ENCODE measurements at places on chromosomes 6 and 20.

DNA sequence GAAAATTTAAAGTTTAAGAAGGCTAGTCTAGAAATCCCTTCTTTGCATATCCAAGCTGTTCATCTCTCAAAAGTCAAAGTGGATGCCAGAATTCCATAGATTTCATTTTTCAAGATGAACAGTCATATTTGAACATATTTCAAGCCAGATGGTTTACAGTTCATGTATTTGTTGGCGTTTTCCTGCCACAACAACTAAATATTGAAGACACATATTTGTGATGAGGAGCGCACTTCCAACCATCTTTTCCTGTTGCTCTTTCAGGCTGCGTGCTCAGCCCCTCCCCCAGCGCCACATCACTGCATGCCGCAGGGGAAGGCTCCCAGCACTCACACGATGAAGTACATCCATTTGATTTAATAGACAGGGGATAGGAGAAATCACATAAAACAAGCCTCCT, 5.9 kb upstream of the NOX3 start:
- DNase-seq = peak; percentile 62

DNA sequence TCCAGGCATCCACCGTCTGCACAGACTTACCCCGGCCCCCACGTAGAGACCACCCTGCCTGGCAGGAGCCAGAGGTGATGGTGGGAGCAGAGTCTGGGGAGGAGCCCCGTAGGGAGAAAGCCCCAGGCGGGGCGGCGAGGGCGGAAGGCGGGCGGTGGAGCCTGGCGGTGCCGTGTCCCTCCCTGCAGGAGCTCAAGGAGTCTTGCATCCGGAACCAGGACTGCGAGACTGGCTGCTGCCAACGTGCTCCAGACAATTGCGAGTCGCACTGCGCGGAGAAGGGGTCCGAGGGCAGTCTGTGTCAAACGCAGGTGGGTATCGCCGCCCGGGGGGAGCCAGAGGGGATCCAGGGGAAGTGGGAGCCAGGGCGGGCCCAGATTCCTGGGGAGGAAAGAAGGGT, 6.0 kb downstream of the CLPSL1 start:
- DNase-seq = no peak

DNA sequence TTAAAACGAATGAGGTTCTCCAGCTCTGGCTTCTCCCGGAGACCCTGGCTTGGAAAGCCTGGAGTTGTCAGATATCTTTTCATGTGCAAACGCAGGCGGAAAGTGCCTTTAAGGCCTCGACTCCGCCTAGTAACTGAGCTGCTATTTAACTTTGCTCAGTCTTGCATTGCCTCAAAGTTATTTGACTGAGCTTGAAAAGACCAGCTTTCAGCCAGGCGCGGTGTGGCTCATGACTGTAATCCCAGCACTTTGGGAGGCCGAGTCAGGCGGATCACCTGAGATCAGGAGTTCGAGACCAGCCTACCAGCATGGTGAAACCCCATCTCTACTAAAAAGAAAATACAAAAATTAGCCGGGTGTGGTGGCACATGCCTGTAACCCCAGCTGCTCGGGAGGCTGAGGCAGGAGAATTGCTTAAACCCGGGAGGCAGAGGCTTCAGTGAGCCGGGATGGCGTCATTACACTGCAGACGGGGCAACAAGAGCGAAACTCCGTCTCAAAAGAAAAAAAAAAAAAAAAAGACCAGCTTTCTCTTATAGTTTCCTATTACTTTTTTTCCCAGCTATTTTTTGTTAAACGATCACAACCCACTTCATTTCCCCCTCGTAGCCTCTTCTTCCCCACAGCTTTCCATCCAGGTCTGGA, 1.9 kb downstream of the GCNT2 start:
- no peak for DNase-seq

- no peak for DNase-seq
Observed at GRCh38 chr6:148134592-148134991, 208.0 kb upstream of the SASH1 start.

GRCh38 chr6:52510213-52510562, 66.7 kb downstream of the TRAM2 start:
- no peak for DNase-seq

- peak; percentile 60 for DNase-seq
Observed at GRCh38 chr6:42522036-42522435, 41.8 kb upstream of the UBR2 start.

DNA sequence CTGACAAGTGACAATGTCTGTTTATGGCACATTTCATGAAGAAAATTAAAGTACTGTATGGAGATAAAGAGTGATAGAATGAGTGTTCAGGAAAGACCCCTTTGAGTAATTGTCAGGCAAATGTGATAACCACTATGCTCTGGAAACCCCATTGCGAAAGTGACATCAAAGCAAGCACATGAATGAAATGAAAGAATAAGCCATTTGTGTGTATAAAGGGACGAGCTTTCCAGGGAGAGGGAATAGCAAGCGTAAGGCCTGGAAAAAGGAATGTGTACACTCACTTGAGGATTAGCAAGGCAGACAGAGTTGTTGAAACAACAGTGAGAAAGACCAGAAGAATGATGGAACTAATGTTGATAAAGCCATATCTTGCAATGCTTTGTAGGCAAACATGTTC, 490.0 kb downstream of the GRIK2 start:
- DNase-seq = peak; percentile 23

DNA sequence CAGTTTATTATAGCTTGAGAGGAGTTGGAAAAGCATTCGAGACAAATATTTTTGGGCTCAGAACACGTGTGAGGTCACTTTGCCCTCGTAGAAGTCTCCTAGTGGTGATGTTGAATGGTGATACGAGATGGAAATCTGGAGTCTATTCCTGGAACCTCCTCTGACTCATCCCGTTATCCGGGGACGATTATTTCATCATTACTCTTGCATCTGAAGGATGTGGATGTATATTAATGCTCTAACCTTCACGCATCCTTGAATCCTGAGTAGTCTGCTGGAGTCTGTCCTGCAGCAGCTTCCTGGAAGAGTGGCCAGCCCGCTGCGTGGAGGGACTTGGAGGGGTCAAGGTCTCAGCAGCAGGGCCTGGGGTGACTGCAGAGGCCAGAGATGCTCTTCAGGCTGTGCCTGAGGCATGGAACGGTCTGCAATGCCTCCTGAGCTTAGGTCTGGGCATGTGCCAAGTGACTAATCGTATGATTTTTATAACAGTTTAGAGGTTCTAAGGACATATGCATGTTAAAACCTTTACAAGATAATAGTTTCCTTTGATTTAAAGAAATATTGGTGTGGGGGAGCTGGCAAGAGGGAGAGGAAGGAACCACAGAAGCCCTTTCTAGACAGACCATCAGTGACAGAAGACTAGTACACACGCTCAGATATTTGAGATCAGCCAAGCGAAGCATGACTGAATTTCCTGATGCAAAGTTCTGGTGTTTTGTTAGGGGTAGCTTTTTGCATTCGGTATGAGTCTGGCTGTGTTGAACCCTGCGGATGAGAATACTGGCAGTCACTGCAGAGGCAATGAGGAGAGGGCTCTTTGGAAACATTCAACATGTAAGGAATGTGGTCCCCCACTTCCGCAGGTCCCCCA, 400.2 kb downstream of the QKI start:
- peak; percentile 82 for DNase-seq

DNA sequence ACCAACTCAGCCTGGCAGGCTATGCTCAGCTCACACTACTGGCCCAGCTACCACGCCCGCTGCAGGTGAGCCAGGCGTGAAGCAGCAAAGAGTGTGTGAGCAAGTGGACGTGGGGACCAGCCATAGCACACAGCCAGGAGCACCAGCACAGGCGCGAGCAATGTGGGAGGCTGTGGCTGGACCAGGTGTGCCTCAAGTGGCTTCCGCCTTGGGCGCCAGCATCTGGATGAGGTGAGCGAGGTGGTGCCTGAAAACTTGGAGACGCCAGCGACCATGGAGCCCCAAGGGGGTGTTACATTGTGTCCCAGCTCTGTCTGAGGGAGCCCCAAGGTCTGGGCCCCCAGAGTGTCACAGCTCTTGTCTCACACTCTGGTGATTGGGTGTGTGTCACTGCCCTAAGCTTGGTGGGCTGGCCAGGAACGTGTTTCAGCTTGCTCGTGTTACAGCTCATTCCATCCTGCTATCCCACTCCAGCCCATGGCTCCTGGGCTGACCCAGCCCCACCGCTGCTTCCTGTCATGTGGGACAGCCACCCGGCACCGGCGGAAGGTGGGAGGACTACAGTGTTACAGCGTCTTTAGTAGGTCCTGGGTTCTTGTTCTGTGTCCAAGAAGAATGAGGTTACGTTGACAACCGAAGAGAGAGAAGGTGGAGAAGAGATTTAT, 508.0 kb upstream of the MMS22L start:
- DNase-seq = no peak

- no peak for DNase-seq
Observed at GRCh38 chr6:21918041-21918440, 324.5 kb downstream of the SOX4 start.

GRCh38 chr6:137573739-137574138, 79.5 kb upstream of the OLIG3 start:
- no peak for DNase-seq

GRCh38 chr6:25302151-25302550, 23.0 kb downstream of the CARMIL1 start:
- peak; percentile 76 for DNase-seq

DNA sequence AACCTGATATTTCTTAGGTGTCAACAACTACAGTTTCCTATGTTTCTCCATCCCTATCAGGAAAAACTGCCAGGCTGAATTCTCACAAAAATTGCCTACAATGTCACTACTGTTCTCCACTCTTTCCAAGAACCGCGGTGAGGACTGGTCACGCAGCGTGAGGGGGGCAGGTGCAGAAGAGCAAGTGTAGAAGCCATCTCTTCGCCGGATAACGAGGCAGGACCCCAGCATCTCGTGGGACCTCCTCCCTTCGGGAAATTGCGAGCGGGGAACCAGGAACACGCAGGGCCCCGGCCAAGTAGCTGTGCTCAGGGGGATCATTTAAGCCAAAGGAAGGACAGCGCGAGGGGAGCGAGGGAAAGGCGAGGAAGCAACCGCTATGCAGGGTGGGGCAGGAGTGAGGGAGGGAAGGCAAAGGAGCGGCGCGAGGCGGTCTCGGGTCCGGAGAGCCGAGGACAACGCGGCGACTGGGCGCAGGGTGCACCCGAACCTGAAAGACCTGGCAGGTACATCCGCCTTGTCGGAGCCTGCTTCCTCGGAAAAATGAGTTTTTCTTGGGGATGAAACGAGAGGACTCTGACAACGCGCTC, 559 bp downstream of the APMAP start:
- DNase-seq = no peak

DNA sequence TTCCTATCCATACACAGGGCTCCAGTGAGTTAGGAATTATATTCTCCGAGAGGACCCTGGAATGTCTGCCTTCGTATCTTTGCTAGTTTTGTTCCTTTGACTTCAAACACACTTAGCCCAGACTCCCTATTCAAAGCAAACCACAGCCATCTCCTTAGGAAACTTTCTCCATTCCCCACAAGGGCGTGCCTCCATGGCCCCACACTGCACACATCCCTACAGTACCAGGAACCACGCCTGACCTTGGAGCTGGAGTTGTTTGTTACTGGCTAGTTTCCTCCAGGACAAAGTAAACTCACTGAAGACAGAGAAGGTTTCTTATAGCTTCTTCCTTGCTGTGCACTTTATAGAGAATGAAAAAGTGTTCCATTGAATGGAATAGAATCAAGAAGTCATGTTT, 412.8 kb upstream of the AGPAT4 start:
- no peak for DNase-seq

GRCh38 chr6:53765270-53765669, 29.5 kb upstream of the LRRC1 start:
- peak; percentile 4 for DNase-seq

DNA sequence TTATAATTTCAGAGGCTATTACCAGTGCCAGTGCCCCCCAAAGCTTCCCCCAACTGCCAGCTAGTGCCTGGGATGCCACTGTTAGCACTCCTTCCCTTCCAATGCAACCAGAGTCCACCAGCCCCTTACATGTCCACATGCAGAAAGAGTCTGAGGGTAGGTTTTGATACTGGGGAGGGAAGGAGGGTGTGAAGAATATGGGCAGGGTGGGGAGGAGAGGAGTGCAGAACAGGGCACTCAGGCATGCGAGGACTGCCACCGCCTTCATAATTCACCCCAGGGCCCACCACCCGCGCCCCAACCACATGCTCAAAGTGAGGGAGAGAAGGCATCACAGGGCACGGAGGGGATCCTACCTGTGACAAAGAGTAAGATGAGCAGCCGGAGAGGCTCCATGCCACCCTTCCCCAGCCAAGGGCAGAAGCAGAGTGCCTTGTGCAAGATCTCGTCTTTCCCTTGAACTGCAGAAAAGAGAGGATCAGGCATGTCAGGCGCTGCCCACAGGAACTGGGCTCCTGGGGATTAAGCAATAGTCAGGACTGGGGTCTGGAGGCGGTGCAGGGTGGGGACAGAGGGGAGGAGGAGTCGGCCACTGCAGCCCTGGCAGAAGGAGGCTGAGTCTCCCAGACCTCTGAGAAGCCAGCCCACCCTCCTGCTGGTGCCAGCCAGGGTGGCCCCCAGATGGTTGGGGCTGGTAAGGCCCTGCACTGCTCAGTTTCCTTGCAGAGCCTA, at the start of gene TREM2:
TSS of gene TREM2 (minus strand) at position 430 of the 732 bp plus-strand sequence. CDS start at position 396, 34 bp downstream.
- DNase-seq = no peak

- peak; percentile 79 for DNase-seq
Observed at GRCh38 chr6:169205176-169206160, 48.2 kb downstream of the THBS2 start.

DNA sequence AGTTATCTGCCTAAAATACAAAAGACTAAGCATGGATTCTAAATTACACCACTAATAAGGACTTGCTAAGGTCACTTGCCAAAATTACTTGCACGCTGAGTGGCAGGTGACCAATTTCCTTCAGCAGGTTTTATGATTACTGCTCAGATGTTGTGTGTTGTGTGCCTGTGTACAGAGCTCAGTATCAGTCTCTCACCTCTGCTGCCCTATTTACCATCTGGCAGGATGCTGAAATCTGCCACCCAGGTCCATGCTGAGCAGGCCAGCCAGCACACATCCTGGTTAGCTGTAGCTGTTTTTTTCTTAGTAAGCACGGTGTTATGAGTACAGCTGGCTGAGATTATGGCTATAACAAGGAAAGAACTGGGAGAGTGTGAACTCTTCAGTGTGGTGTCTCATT, 34.0 kb downstream of the ELOVL4 start:
- no peak for DNase-seq

DNA sequence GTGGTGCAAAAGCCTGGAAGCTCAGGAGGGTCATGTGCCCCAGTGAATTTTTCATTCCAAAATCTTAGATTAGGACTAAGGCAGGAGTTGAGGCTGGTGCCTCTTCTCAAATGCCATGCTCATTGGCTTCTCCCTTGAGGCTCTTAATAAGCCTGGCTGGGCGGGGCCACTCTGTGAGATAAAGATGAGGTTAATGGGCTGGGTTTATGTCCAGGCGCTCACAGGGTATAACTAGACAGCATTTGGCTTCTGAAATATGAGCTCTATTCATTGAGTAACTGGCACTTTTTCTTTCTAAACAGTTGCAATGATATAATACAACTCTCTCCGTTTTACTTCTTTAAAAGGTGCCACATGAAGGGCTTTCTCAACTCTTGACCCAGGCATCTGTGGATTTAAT, 156.3 kb downstream of the SCML4 start:
- no peak for DNase-seq
